ENCODE measurements at places on chromosomes 4 and X. TPM values are rescaled to one million over a fixed set of nuclear protein-coding genes. Genes with fewer than 3 reads are reported as not detected.

The TLR8 gene
- 0.66 TPM for total RNA-seq

GRCh38 chr4:18722748-18723191 lies 701.2 kb upstream of the LCORL start:
- H3K36me3 ChIP-seq: no peaks in the 10 kb centered on the region
- H3K27me3 ChIP-seq: no peaks in the 10 kb centered on the region
- DNase-seq: no peak
- no peak overlapping the region for H3K4me3 ChIP-seq

DNA sequence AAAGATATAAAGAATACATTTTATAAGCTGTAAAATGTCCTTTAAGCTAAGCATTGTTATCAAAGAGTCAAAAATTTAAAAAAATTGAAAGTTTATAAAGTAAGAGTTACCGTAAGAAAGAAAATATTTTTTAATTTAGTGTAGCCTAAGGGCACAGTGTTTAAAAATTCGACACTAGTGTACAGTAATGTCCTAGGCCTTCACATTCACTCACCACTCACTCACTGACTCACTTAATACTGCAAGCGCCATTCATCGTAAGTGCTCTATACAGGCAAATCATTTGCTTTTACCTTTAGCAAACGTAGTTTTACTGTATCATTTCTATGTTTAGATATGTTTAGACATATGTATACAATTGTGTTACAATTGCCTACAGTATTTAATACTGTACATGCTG lies 20.2 kb downstream of the GLRA3 start:
- no peak for DNase-seq
- H3K36me3 ChIP-seq: no peaks in the 10 kb centered on the region
- H3K27ac ChIP-seq: no peak overlapping the region
- no peak overlapping the region for H3K4me3 ChIP-seq
- H3K27me3 ChIP-seq: no peaks in the 10 kb centered on the region

- H3K4me1 ChIP-seq: no peaks in the 10 kb centered on the region
- DNase-seq: no peak
- peak within 1 kb of the TSS; percentile 87 for H3K4me3 ChIP-seq
Measured at GRCh38 chr4:153759407-153760316, at the start of gene RNF175. RNF175 (minus strand) TSS chr4:153760024; CDS start chr4:153759862, 162 bp downstream.
